ENCODE measurements at places on chromosomes 3 and 15.
A peak's percentile ranks its signal among the peaks of the same experiment; 100 is the strongest.

- DNase-seq: no peak
These were observed 81.5 kb downstream of the CPN2 start for GRCh38 chr3:194269610-194270145.

DNA sequence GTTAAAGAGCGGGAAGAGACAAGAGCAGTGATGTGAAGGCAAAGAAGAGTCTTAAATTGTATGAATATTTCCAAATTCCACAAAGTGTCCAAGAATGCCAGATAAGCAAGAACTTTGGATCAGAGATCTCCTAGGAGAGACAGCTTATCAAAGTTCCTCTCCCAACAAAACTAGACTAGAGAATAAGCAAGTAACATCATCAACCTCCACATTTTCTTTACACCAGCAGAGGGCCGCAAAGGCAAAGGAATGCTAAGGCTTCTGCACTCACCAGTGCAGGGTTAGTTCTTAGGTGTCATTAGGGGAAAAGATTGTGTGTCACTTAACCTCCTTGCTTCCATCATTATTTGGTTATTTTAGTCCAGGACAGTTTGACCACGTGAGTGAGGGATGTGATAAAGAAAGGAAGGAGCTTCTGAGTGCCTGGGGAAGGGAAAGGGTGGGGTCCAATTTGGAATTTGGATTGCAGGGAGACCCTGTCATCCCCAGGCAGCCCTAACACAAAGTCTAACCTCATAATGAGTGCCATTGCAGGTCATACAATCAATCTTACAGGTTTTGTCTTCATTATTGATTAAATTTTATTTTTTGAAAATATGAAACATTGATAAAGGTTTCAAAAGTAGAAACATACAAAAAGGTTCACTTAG is 7.5 kb upstream of the CMTM6 start:
- DNase-seq: peak; percentile 76

DNA sequence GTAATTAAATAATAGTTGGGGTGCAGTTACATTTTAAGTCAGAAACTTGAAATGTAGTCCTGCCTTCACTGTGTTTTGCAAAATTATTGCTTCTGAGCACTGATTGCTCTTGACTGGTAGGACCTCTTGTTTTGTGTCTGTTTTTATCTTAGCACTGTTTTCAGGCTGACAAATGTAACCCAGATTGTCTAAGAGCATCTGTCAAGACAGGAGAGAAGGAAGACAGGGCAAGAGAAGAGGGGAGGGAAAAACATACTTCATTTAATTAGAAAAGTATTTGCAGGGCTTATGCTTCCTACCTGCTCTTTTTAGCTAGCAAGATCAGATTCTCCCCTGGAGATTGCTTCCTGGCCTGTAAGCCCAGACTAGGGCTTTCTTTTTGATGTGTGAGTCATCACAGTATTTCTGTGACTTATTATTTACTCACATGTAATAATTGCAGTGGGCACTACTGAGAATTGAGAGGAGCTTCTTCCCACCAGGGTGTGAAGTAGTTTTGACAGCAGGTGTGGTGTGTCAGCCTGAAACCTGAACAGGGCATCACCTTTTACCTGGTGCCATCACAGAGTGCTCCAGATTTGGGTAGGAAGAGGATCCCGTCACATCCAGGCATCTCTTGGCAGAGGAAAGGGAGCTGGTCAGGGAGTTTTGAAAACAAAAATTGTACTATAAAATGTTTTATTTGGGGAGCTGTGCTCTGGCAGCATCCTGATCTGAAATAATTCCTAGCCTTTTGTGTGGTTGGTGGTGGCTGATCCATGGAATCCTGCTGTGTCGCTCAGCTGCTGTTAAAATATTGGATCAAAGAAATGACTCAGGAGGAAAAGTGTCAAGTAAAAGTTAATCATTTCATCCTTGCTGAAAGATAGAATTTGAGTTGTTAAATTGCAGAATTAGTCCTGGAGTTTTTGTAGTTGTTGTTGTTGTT is 98.2 kb downstream of the TMEM108 start:
- no peak for DNase-seq

DNA sequence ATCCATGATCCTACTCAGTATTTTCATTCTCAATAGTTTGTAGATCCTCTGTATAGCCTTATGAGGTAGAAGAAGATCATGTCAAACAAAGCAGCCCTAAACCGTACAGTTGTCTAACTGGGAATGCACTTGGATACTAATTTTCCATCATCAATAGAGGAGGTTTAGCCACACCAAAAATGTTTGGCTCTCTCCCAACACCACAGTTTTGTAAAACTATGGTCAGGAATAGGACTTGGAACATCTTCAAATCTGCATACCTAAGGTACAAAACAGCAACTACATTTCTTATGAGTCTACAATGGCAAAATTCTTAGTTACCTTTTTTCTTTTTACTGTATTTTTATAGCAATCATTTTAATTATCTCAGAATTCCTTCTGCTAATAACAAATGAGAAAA is 1001.6 kb downstream of the ROBO2 start:
- DNase-seq: no peak
